M059J (cell line): ENCODE measurements at places on chromosomes 5 and 9.

DNA sequence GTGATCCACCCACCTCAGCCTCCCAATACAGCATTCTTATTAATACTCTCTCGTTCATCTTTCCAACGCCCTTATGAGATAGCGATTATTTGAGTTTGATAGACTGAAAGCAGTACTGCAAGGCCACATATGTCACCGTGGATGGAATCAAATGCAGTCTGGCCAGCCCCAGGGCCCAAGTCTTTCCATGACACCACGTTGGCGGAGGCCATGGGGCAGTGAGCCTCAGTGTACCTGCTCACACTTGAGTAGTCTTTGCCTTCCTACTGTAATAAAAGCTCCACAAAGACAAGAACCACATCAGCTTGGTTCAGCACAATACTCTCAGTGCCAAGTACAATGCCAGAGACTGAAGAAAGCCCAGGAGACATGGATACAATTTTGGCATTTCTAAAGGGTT, 88.5 kb downstream of the TTLL11 start:
- no peak for DNase-seq

DNA sequence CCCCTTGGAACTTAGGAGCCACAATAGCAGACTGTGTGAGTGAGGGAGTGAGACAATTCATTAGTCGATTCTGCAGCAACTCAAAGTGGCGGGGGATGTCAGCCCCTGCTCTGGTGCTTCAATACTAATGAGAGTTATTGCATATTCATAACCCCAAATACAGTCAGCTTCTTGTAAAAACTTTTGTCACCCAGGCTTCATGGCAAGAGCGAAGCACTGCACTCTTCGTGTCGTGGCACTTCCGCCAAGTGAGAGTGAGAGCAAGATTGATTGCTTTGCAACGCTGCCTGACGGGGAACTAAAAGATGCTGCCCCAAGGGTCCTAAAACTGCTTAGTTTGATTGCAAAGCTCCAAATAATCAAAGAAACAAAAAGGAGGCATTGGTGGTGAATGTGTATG, 150.9 kb downstream of the NR2F1-AS1 start:
- DNase-seq: no peak

DNA sequence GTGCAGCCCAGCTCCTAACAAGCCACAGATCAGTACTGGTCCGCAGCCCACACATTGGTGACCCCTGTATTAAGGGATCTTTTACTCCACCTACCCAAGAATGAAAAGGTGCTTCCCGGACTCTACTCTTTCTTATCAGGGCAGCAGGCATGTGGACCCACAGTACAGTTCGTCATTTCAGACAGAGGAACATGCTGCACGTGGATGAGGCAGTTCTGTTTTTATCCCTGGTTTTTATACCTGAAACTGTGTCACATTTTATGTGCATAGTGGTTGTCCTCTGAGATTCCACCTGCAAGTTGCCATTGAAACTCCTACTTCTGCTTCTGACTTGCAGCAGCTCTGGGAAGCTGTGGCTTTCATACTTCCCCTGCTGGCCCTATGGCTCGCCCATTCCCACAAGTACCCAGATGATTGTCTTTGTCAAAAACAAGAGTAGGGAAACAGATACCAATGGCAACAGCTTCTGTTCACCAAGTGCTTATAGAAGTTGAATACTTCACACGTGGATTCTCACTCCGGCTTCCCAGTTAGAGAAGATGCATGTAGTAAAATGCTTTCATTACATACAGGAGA, 208.0 kb downstream of the TRIO start:
- no peak for DNase-seq

- no peak for DNase-seq
These were observed 31.5 kb upstream of the IRX1 start for GRCh38 chr5:3564116-3564515.

GRCh38 chr5:135443161-135443960, 3.8 kb downstream of the DCANP1 start:
- no peak for DNase-seq

DNA sequence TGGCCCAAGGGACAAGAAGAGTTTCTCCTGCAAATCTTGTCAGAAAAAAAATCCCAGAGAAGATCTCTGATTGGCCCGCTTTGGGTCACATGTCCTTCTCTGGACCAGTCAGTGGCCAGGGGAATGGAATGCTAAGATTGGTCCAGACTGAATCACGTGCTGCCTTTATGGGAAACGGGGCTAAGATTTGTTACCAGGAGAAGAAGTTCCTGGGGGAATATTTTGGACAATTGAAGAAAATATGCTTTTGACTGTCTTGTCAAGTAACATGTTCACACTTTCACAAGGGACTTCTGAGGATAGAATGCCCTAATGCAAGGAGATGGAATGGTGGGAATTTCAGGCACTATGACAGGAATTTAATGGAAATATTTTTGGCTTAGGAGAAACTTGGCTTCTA, 74.1 kb upstream of the SH3PXD2B start:
- DNase-seq: no peak

GRCh38 chr5:3827624-3828023, 232.0 kb downstream of the IRX1 start:
- DNase-seq: no peak

- DNase-seq: peak; percentile 44
These were observed 33.8 kb upstream of the DTWD2 start for GRCh38 chr5:119022017-119022745.

DNA sequence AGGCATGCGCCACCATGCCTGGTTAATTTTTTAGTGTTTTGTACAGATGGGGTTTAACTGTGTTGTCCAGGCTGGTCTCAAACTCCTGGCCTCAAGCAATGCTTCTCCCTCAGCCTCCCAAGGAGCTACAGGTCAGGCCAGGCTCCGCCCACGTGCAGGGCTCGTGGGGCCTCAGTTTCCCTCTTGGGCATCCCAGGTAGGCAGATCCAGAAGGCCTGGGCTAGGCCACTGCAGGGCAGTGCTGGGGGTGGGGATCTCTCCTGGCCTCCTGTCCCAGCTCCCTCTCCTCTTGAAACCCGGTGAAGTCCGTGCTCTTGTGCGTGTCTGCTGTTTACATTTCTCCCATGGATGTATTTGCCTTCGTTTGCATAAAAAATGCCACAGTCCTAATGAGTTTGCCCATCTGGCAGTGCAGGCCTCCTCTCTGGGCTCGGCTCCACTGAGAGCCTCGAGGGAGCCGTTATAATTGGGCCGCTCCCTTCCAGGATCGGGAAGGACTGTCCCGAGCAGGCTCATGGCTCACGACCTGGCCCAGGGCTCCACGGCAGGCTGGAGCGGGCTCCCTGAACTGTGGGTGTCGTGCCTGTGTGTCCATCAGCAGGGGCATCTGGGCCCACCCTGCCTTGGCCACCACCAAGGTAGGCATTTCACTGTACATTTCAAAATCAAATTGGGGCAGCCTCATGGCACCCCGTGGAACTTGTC, 52.6 kb upstream of the RUFY1 start:
- no peak for DNase-seq

DNA sequence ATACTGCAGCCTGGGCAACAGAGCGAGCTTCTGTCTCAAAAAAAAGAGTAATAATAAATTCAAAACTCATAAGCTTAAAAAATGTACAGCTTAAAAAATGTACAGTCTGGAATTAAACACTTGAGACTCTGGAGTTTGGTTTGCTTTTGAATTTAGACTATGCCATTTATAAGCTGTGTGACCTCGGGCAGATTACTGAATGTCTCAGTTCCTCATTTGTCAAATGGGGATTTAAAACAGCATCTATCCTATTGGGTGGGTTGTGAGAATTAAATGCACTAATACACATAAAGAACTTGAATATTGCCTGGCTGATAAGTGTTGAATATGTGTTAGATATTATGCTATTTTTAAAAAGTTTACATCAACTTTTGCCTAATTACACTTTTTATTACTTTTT, 98.4 kb downstream of the SCAMP1 start:
- no peak for DNase-seq

DNA sequence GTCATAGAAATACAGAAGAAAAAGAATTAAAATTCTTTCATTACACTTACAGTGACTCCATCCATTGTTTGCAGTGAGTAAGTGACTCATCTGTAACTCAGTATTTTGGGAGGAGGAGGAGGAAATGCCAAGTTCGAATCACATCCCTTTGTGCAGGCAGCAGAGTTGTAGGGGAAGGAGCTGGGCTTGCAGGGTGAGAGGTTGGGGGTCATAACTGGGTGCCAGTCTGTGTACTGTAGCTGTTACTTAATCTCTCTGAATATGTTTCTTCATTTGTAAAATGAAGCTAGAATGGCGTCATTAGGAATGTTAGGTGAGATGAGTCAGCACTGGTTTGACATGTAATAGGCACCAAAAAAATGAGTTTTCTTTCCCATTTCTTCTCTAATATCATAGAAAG, 235.7 kb upstream of the ADAMTSL1 start:
- DNase-seq: peak; percentile 83

GRCh38 chr9:68472119-68472518, 68.6 kb downstream of the TMEM252 start:
- DNase-seq: peak; percentile 19

DNA sequence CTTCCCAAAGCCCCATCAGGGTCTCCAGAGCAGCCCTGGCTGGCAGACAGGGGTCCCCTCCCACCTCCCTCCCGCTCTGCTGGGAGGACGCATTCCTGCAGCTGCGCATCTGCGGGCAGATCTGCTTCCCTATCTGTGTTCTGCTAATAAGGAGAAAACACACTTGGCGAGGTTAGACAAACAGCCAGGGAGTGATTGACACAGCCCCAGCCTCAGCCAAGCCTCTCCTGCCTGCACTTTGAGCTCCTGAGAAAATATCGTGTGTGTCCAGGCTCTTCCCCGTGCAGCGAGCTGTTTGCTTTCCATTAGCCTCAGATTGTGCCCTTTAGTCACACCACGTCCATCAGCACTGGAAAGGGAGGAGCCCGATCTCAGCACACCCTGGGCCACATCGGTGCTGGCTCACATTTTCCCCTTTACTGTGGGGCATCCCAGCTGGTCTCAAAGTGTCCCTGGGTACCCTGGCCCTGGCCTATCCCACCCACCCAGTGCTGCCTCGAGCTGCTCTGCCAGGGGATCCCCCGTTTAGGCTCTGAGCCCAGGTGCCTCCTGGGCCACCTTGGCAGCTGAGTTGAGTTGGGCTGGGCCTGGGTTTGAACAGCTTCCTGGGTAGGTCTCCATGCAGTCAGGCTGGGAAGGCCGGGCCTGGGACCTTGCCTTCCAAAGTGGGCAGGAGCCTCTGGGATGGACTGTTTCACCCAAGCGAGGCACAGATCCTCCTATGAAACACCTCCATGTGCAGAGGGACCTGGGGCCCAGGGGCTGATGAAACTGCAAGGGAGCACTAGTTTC, 61.1 kb downstream of the BARX1 start:
- DNase-seq: no peak

- no peak for DNase-seq
These were observed 213.7 kb upstream of the SNX2 start for GRCh38 chr5:122561209-122561608.

DNA sequence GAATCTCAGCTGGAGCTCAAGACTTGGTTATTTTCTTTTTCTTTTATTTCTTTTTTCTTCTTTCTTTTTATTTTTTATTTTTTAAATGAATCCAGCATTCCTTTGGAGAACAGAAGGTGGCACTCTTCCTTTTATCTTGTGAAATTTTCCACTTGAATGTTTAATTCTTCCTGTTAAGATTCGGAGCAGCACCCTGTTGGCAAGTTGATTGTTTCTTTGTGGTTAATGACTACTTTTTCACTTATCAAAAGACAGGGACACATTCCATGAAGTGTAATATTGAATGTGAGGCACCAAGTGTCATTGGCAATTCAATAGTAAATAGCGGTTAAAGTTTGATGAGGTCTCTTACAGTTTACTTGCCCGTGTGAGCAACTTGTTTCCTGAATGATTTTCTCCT, 240.5 kb upstream of the CHD1 start:
- peak; percentile 6 for DNase-seq

- no peak for DNase-seq
These were observed 27.3 kb upstream of the ANGPTL2 start for GRCh38 chr9:127149463-127150390.

- no peak for DNase-seq
These were observed 250.1 kb upstream of the SGCD start for GRCh38 chr5:156076912-156077311.

DNA sequence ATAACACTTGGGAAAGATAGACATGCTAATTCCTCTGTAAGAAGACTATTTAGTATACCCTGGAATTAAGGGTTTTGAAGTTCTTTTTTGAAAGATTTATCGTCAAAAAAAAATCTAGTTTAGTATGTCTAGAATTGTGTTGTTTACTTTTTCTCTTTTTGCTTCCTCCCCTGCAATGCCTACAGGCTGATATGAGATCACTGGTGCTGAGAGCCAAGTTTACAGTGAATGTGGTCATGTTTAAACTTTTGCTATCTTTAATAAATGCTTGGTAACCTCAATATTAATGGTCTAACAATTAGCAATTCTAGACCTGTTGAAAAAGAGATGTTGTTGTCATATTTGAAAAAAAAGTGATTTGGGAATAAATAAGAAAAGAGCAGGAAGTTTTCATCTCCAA, 86.1 kb downstream of the CWC27 start:
- DNase-seq: peak; percentile 19

- DNase-seq: no peak
These were observed 49.1 kb upstream of the TEK start for GRCh38 chr9:27059907-27060306.

GRCh38 chr9:86575825-86576525, 221.8 kb upstream of the TUT7 start:
- DNase-seq: no peak

GRCh38 chr5:53481887-53482716, 1.7 kb downstream of the FST start:
- DNase-seq: peak; percentile 74

DNA sequence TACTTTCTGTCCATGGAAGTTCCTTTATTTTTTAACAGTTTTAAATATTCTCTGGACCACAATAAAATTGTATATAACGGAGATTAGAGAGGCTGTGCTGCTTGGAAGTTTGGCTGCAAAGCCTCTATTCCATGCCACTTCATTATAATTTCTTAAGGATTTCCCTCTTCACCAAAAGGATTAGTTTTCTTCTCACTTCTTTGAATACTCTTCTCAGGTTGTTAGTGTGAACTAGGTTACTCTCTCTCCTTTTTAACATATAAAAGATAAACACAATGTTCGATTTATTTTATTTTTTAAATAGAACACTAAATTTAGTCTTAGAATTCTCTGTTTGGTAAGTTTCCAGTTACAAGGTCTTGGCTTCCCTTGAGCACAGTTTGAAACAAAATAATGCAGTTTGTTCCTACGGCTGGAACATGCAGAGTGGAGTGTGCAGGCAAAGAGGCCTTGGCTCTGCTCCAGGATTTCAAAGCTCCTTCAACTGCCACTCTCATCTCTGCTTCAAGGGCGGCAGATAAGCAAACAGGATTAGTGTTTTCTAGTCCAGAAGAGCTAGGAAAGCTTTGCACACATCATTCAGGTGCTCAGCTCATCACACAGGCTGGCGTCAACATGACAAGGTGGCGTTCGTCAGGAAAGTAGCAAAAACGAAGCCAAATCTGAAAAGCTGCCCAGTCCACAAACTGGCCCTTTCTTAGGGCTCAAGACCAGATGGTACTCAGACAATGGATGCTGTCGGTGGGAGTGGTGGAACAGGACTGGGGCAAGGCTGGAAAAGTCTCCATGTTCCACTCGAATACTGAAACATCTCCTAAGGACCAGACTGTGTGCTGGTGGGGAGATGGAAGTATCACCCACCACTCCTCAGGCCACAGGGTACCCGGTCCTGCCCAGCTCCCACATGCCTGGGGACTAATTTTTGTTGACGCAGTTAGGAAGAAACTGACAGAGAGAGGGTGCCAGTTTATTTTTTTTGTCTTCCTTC, 286.6 kb downstream of the CRB2 start:
- DNase-seq: no peak

GRCh38 chr5:169945831-169946261, 34.4 kb downstream of the INSYN2B start:
- DNase-seq: peak; percentile 87

GRCh38 chr5:132465059-132465707, 25.4 kb downstream of the IRF1 start:
- DNase-seq: no peak

- DNase-seq: no peak
These were observed 24.2 kb upstream of the S1PR3 start for GRCh38 chr9:88966894-88967676.
